CMK (cell line): ENCODE measurements at places on chromosomes 1 and 21.

- no peak for DNase-seq
Observed at GRCh38 chr1:37808369-37809319, 636 bp upstream of the YRDC start.

GRCh38 chr1:111656086-111657017, 36.8 kb downstream of the RAP1A start:
- DNase-seq, result no peak

DNA sequence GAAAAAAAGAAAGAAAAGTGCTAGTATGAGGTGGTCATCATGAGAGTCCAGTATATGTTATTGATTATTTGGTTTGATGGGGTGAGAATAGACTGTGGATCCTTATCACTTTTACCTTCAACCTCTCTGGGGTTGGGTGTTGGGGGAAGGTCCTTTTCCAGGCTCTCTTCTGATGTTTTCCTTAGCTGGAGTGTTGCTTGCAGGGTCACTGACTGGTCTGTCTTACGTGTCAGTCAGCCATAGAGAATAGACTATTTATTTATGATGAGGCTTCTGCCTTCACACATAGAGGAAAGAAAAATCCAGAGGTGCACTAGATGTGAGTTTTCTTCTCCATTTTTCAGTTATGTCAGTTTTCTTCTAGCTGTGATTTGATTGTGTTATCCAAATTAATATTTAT, 36.5 kb downstream of the MAP3K21 start:
- no peak for DNase-seq

DNA sequence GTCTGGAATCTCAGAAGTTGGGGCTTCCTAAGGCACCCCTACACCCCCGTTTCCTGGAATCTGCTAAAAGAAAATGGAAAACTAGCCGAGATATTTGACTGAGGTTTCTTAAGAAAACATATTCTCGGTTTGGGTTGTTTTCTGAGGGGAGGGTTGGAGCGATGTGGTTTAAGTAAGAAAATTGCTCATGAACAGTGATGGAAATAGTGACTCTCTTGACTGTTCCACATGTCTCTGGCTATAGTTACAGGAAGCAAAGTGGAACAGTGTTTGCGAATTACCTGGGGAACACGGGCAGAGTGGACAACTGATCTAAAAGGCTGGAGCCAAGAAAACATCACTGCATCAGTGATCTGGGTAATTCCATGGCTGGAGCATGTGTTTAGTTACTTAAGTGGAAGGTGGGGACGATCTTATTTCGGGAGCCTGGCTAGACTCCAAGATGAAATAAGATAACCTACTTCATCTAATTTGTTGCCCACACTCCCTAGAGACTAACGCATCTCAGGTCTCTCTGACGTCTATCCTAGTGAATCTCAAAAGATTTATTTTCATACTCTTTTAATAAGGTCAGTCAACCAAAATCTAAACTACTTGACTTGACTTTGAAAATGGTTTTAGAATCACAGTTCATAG, 92.4 kb downstream of the KCNJ15 start:
- no peak for DNase-seq

GRCh38 chr1:87497380-87498203, 168.9 kb downstream of the LMO4 start:
- DNase-seq, result no peak

DNA sequence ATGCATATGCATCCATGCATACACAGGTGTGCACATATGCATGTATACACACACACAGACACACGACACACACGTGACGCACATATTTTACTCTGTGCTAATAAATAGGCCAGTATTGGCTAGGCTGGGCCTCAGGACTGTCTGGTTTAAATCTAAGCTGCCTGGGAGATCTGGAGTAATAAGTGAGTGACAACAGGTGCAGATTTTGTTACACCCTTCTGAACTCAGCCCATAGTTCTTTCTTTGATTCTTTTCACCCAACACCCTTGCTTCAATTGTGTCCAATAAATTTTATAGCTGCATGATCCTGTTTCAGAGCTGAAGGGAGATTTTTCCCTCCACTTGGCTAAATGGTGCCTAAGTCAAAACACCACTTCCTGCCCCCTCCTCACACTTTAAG, 132.8 kb downstream of the FGGY start:
- no peak for DNase-seq

DNA sequence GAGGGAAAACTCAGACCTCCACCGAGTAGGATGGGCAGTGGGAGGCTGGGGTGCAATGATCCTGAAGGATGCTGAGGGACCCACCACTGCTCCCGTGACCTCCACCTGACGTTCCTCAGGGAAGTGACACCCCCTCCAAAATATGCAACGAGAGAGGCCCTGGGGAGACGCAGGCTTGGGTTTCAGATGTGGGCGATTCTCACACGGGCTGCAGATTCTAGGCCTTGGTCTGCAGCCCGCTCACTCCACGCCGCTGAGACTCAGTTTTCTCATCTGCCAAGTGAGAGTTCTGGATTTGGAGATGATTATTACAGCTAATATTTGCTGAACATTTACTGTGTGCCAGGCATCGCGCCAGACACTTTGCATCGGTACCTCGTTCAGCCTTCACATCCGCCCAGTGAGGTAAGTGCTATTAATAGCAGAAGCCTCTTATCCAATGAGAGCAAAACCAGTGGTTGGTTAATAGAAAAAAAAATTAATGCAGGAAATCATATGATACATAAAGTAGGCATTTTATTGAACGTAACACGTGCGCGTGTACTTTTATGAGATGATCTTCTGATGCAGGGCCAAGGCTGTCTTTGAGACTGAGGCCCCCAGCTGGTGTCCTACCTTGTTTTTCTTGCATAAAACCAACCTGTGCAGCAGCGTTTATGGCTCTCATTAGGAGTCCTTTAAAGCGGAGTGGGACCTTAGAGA, 102.0 kb upstream of the RUNX3 start:
- no peak for DNase-seq

DNA sequence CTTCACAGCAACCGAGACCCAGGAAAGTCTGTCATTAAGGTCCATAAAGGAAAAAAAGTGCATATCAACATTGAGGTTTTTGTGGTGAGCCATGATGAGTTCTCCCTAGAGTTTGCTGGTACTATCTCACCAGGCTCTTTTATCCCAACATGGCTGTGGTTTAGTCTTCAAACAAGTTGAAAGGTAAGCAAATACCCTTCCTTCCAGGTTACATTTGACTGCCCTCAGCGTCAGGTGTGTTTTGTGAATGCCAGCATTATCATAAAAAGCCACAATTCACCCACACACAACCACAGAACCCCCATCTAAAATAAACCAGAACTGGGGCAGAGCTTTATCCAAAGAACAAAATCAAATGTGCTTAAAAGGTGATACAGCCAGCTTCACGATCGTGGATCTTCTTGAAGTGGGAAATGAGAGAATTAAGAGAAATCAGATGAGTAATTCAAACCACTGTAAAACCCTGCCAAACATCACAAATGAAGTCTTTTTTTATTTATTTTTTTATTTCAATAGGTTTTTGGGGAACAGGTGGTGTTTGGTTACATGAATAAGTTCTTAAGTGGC, 64.7 kb downstream of the SETD4 start:
- no peak for DNase-seq

GRCh38 chr21:38075833-38076587, 159.8 kb upstream of the KCNJ6 start:
- no peak for DNase-seq

- DNase-seq, result no peak
Observed at GRCh38 chr1:50179639-50180038, 70.9 kb downstream of the ELAVL4 start.

DNA sequence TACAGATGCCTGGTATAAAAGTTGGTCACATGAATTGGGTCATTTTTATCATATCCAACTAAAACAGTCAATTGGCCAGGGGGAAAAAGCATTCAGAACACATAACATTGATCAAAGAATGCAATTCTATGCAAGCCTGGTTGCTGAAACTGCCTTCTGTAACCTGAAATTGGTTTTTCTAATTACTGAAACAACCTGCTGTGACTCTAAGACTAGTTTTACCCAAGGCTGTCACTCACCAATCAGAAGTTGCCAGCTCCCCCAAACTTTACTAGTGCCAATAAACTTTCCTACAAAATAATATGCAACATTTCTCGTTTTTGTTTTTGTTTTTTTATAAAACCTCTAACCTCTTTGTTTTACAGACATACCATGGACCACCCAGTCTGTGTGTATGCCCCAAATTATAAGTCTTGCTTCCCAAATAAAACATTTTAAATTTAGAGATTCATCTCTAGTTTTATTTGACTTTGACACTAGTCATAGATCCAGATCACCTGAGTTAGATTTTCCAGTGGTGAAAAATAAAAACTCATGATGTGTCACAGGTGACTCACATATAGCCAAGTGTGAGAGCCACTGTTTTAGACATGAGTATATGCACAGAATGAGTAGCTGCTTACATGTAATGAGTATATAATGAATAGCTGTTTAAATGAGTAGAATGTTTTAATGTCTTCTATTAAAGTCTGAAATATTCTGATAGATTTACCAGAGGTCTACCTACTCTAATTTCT, 64.2 kb upstream of the CR2 start:
- DNase-seq, result no peak

GRCh38 chr1:19202396-19202795, 7.7 kb downstream of the UBR4 start:
- no peak for DNase-seq

DNA sequence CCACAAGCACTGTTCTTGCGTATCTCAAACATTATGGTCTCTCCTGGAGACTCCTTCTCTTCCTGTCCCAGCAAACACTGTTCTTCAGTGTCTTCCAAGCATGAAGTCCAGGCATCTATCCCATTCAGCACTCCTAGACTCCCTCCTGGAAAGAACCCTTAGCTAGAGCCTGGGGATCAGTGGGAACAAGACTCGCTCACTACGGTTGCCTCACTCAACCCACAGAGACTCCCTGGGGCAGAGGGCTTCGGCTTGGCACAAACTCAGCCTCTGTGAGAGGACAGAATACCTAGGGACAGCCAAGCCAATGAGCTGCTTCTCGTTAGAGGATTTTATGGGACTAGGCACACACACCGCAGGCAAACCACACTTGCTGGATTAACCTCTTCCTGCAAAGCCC, 86.5 kb upstream of the IPO9 start:
- no peak for DNase-seq

DNA sequence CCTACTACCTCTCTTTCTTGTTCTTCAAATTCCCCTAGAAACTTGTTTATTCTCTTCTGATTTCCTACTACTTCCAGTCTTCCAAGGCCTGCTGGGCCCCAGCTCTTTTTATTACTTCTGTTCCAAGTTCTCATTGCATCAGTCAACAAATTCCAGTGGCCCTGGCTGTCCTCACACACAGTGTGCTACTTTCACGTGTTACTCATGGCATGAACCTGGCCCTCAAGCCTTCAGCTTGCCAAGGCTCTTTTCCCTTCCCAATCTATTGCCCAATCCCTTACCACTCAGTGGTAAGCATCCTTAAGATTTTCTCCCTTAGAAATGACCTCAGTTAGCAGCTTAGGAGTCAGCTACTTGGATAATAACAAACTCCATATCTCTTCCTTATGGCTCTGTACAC, 613.5 kb downstream of the LMO4 start:
- DNase-seq, result no peak

DNA sequence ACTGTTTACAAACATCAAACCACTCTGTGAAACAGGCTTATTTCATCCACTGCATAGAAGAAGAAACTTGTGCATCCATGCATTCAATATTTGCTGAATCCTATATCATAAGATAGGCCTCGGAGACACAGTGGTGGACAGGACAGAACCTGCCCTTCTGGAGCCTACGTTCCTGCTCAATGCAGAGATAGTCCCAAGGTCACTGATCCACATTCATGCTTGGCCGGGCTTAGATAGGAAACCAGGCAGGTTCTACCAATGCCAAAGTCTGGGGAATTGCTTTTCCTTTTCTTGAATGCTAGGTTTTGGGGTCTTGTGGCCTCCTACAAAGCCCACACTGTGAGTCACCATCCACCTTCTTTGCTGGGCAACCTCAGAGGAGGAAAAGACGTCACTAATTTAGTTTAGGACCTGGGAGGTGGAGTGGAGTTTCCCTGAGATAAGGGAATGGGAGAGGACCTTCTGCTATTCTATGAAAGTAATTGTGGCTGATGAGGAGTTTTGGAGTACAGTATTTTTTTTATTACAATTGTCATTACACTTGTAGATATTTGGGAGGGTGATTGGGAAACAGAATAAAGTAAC, 99.7 kb upstream of the CD34 start:
- no peak for DNase-seq

GRCh38 chr1:178055093-178055492, 38.8 kb upstream of the RASAL2 start:
- DNase-seq, result no peak

GRCh38 chr1:60423146-60423780, 349.7 kb upstream of the C1orf87 start:
- DNase-seq, result no peak

DNA sequence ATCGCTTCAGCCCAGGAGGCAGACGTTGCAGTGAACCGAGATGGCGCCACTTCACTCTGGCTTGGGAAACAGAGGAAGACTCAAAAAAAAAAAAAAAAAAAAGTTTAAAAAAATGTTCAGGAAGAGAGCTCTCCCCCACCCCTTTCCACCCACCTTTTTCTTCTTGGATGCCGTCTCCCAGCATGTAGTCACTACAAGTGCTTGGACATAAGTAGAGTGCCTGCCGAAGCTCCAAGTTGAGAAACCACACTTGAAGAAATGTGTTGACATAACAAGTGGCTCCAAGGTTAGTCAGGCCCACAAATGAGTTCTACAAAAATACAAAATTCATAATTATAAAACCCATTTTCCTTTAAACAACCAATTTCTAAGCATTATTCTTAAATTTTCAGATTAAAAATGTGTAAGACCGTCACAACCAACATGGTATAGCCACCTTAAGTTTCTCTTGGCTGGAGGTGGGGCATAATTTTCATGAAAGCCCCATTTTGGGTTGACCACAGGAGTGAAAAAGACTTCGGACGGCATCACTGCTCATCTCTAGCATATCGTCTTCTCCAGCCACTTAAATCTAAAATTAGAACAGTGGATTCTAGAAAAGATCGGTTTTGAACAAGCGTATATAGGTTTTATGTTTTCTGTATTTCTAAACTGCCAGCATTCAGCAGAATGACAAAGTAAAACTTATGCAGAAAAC, 26.4 kb downstream of the USP48 start:
- DNase-seq, result no peak

DNA sequence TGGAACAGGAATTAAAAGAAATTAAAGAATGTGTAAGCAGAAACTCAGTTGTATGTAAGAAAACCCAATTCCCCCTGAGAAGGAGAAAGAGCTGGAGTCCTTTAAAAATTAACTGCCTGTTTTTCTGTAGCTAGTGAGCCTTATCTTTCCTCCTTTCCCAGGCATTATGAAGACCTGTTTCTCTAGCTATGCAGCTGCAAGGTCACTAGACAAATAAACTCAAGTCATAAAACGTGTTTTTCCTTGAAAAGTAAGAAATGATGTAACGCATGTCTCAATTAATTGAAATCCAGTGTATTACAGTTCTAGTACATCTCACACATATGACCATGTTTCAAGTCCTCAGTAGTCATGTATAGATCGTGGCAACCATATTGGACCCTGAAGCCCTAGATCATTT, 5.3 kb downstream of the S100A12 start:
- no peak for DNase-seq
